ENCODE measurements at places on chromosomes 1 and 21.

DNA sequence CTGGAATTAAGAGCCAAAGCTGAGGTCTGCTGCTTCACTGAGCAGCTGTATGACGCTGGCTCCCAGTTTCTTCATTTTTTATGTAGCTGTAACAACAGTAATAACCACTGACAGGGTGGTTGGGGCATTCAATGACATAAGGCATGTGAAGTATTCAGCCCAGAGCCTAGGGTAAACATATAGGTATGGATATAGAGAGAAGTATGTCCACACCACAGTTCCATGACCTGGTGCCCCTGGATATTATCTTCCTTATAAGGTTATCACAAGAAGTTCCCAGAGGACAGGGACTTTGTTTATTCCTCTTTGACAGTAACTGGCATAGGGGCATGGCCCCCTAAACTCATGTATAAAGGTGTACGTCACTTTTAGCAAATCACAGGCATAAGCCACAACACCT lies 14.7 kb downstream of the RAB42 start:
- no peak for DNase-seq

GRCh38 chr1:169941982-169942830 lies 48.5 kb upstream of the SCYL3 start:
- peak; percentile 76 for DNase-seq

GRCh38 chr21:42453224-42453985 lies 42.6 kb downstream of the RSPH1 start:
- no peak for DNase-seq

- no peak for DNase-seq
Measured at GRCh38 chr1:186662752-186663151, 17.5 kb downstream of the PTGS2 start.

GRCh38 chr1:115717541-115717940 lies 51.0 kb downstream of the CASQ2 start:
- no peak for DNase-seq

- DNase-seq = no peak
Measured at GRCh38 chr1:221729771-221730330, 12.0 kb downstream of the DUSP10 start.

DNA sequence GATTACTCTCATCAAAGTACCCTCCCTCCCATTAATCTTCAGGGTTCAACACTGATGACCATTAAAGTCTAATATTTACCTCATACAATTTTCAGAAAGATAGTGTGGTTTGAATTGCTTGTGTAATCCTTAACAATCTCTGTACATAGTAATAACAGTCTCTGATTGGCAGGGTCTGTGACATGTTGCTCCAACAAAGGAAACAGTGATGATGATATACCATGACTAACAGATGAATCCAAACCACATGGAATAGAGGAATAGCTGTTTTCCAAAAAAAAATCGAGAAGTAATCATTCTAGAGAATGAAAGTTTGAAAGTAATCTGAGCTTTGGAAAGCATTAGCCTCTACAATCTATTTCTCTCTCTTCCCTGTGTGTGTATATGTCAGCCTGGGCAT lies 610.1 kb upstream of the NEGR1 start:
- no peak for DNase-seq

DNA sequence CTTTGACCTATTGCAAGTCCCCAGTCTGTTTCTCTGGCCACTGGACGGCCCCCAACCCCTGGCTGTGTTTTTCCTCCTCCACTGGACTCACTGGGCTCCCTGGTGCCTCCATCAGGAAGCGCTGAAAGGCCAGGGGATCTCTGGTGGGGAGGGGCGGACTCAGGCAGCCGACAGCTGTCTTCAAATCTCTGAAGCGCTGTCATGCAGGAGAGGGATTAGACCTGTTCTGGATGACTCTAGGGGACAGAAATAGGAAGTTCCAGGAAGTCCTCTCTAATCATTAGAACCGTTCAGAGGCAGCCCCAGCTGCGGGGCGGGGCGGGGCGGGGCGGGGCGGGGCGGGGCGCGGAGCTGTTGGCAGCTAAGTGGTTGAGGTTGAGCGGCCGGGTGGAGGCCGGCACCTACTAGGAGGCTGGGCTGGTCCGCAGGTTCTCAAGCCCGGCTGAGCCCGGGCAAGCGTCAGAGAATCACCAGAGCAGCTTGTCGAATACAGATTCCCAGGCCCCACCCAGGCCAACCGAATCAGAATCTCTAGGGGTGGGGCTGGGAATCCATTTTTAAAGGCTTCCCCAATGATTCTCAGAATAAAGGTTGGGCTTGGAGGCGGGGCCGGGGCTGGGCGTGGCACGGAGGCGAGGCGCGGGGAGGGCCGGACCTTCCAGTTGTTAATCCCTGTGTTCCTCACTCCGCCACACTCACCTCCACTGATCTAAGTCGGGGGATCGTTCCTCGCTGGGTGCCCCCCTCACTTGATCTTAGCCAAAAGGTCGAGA lies 11.4 kb upstream of the PHLDA3 start:
- DNase-seq = no peak

- no peak for DNase-seq
Measured at GRCh38 chr1:209651138-209651587, 1.1 kb downstream of the LAMB3 start.

- DNase-seq = no peak
Measured at GRCh38 chr21:43739621-43740435, 20.9 kb downstream of the PDXK start.

DNA sequence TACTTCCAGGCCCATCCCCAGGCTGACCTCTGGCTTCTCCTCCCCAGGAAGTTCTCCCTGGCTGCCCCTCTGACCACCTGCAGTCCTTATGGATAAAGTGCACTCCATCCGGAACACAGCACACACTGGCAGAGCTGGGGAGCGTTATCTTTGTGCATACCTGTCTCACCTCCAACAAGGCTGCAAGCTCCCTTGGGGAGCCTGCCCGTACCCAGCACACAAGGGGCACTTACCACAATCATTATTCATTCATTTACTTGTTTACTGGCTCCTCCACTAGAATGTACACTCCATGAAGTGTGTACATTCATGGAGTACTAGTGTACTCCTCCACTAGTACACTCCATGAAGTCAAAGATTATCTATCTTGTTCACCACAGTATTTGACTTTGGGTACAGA lies 30.3 kb downstream of the GLIS1 start:
- DNase-seq = no peak

DNA sequence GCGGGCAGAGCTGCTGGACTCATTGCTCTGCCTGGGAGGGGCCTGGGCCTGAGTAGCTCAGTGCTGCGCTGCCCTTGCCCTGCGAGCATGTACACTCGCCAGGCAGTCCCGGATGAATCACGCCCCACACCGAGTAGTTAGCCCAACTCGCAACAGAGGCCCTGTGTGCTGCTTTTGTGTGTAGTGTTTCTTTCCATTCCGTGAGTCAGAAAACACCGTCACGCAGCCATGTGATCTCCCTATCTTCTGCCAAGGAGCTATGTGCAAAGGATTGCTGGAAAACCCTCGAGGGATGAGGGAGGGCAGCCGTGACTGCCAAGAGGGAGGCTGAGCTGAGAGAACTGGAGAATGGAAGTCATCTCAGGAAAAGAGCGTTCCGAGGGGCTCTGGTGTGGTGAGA lies 37.3 kb downstream of the NENF start:
- DNase-seq = no peak

- no peak for DNase-seq
Measured at GRCh38 chr1:87186346-87186745, 142.3 kb upstream of the LMO4 start.

- no peak for DNase-seq
Measured at GRCh38 chr1:246969621-246970020, 37.9 kb upstream of the AHCTF1 start.

- DNase-seq = no peak
Measured at GRCh38 chr1:183070234-183070922, 47.2 kb downstream of the LAMC1 start.

DNA sequence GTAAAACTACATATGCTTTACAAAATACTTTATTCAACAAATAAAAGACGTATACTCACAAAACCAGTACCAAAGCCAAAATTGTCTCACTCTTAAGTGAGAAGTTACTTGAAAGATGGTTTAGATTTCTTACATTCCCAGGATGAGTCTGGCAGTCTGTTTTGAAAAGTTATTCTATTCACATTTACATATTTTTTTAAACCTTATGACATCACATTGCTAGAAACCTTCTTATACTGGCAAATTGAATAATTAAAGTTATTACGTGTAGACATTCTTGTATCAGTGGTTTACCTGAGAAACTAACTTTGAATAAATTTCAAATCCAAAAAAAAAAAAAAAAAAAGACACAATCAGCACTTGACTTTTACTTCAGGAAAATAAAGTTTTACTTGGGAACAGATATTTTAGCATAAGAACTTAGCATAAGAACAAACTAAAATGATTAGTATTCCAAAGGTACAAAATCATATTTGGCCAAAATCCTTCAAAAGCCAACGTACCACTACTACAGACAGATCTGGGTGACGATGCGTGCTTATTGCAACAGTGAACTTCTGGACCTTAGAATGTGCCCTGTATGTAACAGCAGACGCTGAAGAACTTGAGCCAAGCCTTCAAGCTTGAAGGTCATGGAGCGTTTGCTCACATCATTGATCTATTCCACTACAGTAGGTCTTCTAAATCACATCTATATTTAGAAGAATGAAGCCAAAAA lies 2.5 kb downstream of the CDC42BPA start:
- no peak for DNase-seq

GRCh38 chr1:173870252-173871075 lies 2.3 kb downstream of the ZBTB37 start:
- DNase-seq = no peak

DNA sequence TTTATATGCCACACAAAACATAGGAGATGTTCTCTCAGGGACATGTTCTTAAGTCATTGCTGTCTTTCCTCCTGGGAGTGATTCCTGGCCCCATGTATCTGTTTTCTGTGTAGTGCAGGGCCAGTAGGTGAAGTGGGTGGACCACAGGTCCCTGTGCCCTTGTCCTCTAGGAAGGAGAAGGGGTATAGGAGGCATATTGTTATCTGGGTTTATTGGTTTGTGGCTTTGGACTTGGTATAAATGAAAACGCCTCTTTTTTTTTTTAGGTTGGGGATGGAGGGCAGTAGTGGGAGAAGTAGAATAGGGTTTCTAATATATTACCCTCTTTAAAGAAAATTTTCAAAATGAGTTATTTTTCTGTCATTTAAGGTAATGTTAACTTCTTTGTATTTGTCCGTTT lies 29.4 kb downstream of the DYRK1A start:
- no peak for DNase-seq

DNA sequence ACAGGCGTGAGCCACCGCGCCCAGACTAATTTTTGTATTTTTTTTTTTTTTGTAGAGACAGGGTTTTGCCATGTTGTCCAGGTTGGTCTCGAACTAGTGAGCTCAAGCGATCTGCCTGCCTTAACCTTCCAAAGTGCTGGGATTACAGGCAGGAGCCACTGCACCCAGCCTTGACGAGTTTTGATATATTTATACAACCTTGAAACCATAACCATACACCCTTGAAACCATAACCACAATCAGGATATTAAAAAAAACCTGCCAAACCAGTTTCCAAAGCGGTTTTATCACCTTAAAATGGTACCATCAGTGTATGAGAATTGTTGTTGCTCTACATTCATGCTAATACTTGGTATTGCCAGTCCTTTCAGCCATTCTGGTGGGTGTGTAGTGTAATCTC lies 3.7 kb upstream of the PHACTR4 start:
- DNase-seq = no peak

- DNase-seq = no peak
Measured at GRCh38 chr1:20110679-20111078, 8.7 kb downstream of the PLA2G2D start.

GRCh38 chr1:155219592-155220031 lies 11.1 kb downstream of the MTX1 start:
- DNase-seq = no peak

DNA sequence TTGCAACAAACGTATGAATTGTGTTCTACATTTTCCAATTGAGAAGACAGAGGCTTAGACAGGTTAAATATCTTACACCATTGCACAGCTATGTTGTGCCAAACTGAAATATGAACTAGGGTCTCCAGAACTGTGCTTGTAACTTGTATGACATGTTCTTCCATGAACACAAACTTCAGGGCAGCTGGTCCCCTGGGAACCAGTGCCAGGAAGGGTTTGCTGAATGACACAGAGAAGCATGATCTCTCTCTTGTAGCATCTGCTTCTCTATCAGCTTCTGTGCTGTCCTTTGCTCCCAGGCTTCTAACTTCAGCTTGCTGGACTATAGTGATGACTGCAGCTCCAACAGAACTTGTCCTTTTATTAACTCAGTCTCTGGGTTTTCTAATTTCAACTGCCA lies 385.5 kb downstream of the SIPA1L2 start:
- no peak for DNase-seq

DNA sequence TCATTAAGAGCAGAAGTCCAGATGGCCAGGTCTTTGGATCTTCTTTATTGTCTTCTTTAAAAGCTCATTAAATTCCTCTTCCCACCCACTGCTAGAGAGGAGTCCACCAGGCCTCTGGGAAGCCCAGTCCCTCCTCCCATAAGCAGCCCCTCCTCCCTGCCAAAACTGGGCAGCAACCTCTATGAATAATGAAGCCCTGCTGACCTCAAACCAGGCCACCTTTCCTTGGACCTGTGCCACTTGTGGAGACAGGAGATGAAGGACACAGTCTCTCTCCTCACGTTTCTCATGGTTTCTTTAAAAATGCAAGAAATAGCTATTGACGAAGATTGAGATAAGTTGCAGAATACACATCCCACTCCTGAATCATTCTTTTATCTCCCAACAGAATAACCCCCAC lies 112.8 kb downstream of the EDEM3 start:
- DNase-seq = no peak

- no peak for DNase-seq
Measured at GRCh38 chr1:54611621-54612020, 11.7 kb downstream of the FAM151A start.

GRCh38 chr1:47753808-47754207 lies 243.4 kb downstream of the TRABD2B start:
- DNase-seq = no peak

DNA sequence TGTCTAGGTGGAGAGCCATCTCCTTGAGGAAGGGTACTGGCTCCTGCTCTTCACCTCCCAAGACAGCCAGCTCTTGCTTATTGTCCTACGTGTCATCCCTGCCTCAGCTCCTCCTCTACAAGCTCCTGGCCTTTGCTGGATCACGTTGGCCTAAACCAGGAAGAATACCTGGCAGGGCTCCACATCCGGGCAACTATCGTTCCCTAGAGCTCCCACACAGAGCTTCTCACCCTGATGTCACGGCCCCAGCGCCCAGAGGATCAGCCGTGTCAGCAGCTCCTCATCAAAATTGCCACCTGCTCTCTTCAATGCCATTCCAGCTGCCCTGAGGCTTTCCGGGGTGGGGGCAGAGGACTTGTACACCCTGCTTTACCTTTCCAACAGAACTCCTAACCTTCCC lies 1.9 kb upstream of the TPM3 start:
- DNase-seq = no peak

GRCh38 chr1:168783458-168784210 lies 54.6 kb upstream of the DPT start:
- DNase-seq = peak; percentile 64

- no peak for DNase-seq
Measured at GRCh38 chr1:48678710-48679505, 97.8 kb downstream of the BEND5 start.
